Coronary artery (tissue), 2 donors: ENCODE measurements at places on chromosomes 6 and 20.

DNA sequence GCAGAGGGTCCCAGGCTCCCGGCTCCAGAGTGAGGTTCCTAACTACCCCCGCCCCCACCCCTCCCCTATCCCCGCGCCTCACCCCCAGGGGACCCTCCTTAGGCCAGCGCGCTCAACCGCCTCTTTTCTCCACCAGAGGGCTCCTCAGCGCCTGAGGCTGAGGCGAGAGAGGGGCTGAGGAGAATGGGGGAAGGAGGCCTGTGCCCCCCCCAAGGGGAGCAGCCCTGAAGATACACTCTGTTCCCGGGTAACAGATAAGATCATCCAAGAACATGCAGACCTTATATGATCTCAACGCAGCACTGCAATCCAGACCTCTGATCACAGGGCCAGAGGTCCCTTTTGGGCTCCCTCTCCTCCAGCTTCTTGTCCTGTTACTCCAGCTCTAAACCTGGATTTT lies 43.3 kb upstream of the MRPS10 start:
- no peak for DNase-seq

- no peak for DNase-seq
Measured at GRCh38 chr6:161486361-161487216, 212.7 kb upstream of the AGPAT4 start.

GRCh38 chr6:70956451-70957283 lies at the start of gene B3GAT2:
B3GAT2 (minus strand) TSS chr6:70957060; CDS start chr6:70956429, 631 bp downstream.
- DNase-seq = no peak

DNA sequence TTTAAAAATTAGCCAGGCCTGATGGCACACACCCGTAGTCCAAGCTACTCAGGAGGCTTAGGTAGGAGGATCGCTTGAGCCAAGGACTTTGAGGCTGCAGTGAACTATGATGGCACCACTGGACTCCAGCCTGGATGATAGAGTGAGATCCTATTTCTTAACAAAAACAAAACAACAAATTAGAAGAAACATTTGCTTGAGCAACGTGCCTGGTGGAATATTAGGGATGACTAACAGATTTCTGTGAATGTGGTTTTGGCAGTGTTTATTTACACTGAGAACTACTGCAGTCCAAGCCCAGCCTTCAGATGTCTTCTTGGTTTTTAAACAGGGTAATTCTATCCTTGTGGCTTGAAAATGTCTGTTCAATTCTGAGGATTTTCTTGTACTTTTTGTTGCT lies 9.2 kb downstream of the PPP1R3G start:
- DNase-seq = no peak

DNA sequence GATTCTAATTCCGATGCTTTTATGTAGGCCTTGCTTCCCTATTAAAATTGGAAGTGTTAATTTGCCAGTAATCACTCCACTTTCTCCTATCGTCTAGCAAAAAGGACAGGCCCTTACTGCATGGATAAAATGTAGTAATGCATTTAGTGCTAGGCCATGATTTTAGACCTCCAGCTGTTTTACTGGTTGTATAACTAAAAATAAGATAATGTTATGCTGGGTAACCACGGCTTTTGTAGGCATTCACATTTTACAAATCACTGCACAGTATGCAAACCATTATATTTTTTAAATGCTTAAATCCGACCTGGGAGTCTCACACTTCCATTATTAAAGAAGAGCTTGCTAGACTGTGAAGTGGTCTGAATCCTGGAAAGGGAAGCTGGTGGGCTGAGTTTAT lies 179.5 kb downstream of the TFAP2A start:
- DNase-seq = no peak

DNA sequence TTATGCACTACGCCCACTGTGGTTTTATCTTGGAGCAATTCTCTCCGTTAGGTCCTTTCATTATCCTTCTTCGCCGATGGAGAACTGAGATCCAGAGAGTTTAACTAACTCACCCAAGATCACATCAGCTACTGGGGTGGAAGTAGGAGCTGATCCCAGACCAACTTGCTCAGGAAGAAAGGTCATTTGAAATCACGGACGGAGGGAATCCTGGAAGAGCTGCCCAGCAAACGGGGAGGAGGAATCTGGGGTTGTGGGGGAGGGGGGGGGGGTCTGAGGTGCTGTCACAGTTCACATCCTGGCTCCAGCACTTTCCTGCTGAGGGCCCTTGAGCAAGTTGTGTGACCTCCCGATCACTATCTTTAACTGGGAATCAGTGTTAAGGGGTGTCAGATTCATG lies 62.0 kb downstream of the NPEPL1 start:
- DNase-seq = no peak

GRCh38 chr20:33475381-33476152 lies 14.3 kb upstream of the CBFA2T2 start:
- no peak for DNase-seq

DNA sequence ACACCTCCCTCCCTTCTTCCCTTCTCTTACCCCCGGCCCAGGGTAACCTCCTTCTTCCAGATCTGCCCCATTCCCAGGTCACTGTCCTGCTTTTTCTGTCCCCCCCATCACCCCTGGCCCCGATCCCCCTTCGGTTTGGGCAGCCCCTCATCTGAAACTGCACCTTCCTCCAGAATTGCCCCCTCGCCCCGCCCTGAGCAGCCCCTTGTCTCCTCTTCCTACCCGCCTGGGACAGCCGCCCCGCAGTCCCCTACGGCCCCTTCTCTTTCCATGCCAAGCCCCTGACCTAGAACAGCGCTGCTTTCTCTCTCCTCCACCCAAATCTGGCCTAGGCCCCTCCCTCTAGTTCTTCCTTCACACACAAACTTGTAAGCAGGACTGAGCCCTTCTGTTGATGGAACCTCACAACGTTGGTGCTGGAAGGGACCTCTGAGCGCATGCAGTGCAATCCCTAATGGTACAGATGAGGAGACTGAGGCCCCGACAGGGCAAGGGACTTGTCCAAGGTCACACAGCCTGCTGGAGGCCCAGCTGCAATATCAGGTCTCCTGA lies 630 bp downstream of the PPP2R5D start:
- no peak for DNase-seq
